ENCODE measurements at places on chromosomes 6 and 20.

- no peak for DNase-seq
Measured at GRCh38 chr6:143429970-143430369, 20.5 kb downstream of the ADAT2 start.

- DNase-seq: no peak
Measured at GRCh38 chr6:35765739-35766138, 10.7 kb upstream of the CLPSL2 start.

DNA sequence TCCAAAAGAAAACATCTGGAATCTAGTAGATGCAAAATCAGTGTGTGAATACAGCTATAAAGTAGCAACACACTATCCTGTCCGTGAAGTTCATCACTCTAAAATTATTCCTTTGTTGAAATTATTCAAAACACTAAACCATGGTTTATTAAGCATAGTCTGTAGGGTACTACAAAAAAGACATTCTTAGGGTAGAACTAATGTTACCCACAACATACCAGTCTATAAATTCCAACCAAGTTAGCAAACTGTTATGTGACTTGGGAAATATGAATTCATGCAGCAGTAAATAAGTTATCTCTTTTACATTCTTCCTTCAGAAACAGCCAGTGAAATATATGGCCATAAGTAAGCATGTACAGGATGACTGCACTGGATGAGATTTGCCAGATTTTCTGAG lies 580.3 kb upstream of the ADGRB3 start:
- no peak for DNase-seq

DNA sequence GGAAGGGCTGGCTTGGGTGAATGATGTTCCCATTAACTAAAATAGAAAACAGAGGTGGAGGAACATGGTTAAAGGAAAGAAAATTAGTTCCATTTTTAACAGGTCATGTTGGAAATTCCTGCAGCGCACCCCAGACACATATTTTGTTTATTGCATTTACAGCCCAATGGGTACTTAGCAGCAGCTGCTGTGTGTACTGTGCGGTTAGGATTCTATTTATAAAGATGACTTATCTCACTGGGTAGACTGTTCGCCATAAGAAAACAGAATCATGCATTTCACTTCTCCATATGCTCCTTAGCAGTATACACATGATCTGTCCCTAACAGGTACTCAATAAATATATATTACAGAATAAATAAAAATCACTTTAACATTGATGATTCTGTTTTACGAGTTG lies 135.8 kb downstream of the SLC35F1 start:
- no peak for DNase-seq

- no peak for DNase-seq
Measured at GRCh38 chr20:45323731-45324130, 15.6 kb upstream of the MATN4 start.

DNA sequence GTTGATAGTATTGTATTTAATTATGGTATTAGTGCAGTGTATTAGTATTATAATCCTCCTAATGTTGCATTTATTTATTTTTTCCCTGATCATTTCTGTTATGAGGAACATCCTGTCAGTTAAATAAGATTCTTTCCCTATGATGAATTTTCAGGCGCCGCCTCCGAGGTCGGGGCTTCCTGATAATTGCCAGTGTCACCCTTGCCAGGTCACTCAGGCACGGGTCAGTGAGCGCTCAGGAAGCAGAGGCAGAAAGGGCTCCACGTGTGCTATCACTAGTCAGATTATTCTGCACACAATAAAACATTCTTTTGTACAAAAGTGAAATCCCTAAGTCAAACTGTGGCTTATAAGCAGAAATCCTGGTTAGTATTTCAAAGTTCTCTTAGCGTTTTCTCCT lies 64.8 kb downstream of the TSHZ2 start:
- DNase-seq: no peak

DNA sequence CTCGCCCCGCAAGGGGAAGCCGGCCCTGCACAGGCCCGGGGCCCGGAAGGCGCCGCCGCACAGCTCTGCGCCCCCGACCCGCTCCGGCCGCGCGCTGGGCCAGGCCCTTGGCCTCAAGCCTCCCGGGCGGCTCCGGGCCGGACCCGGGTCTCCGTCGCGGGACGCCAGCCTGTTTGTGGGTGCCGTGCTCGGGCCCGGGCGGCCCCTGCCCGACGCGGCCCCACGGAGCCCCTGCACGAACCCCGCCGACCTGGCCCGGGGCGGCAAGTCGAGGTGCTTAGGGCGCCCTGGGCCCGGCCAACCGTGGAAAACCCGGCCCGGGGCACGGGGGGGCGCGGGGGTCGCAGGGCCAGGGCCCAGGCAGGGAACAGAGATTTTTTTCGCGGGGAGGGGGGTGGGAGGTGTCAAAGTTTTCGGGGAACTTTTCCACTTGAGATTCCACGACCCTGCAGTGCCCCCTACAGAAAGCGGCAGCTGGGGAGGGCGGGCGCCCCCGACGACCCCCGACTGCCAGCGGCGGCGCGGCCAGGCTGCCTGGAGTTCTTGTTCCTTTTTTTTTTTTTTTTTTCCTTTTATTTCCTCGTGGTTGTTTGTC lies 805 bp upstream of the STX16 start:
- DNase-seq: no peak

- no peak for DNase-seq
Measured at GRCh38 chr6:106379951-106380350, 19.4 kb downstream of the CRYBG1 start.

DNA sequence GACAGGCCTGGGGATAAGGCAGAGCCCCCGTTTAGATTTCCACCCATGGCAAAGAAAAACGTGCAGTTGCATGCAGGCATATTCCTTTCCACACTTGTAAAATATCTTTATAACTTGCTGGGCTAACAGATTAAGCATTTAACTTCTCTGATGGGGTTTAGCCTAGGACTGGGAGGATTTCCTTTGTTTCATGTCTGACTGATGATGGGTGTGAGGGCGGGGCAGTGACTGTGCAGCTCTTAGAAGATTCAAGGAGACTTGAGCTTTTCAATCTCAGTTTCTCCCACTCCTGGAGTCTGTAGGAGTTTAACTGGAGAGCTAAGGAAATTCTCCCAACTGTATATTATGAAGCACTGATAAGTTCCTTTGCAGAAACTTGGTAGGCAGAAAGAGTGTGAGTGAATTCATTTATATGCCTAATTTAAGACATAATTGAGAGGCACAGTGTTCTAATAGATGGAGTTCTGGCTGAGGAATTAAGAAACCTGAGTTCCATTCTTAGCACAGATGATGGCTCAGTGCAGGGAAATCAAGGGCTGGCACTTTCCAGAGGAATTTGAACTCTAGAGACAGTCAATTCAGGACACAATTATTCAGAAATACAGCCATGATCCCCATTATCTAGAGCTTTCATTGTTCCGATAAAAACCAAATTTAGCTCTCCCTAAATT lies 214.6 kb upstream of the CNR1 start:
- no peak for DNase-seq

DNA sequence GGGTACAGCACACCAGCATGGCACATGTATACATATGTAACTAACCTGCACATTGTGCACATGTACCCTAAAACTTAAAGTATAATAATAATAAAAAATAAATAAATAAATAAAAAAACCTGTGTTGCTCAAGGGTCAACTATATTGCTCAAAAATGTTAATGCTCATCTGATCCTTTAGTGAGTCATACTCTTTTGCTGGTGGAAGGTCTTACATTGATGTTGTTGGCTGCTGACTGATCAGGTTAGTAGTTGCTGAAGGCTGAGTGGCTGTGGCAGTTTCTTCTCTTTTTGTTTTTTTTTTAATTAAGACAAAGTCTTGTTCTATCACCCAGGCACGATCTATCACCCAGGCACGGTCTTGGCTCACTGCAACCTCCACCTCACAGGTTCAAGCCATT lies 29.6 kb upstream of the SMIM26 start:
- DNase-seq: no peak

DNA sequence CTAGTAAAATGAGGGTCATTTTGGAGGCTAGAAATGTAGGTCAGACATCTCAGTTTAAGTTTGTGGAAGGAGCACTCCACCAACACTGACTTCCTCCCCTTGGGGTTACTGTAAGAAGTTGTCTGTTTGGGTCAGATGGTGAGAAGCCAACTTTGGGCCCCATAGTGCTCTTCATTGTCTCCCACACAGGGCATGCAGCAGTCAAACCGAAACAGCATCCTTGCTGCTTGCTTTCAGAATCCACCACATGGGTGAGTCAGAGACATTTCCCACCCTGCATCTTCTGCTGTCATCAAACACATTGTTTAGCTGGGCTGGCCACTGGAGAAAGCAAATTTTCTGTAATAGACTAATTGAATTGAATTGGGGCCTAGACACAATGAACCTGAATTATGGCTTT lies 16.8 kb downstream of the IL17F start:
- DNase-seq: no peak

- DNase-seq: no peak
Measured at GRCh38 chr6:7786214-7786661, 60.3 kb downstream of the BMP6 start.

DNA sequence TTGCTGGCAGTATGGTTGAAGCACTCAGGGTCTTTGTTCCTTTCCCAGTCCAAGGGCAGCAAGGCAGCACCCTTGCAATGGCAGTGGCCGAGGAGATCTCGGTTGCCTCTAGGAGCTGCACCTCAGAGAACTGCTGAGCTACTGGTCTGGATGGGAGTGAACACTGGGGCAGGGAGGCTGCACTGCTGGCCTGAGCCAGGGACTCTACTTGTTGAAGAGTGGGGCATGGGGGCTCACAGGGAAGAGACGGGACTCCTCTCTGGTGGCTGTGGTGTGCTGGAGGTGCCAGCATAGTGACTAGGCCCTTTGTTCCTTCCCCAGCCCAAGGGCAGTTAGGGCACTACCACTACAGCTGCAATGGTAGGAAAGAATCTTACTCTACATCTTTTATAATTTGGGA lies 203.0 kb downstream of the ZDHHC14 start:
- no peak for DNase-seq

DNA sequence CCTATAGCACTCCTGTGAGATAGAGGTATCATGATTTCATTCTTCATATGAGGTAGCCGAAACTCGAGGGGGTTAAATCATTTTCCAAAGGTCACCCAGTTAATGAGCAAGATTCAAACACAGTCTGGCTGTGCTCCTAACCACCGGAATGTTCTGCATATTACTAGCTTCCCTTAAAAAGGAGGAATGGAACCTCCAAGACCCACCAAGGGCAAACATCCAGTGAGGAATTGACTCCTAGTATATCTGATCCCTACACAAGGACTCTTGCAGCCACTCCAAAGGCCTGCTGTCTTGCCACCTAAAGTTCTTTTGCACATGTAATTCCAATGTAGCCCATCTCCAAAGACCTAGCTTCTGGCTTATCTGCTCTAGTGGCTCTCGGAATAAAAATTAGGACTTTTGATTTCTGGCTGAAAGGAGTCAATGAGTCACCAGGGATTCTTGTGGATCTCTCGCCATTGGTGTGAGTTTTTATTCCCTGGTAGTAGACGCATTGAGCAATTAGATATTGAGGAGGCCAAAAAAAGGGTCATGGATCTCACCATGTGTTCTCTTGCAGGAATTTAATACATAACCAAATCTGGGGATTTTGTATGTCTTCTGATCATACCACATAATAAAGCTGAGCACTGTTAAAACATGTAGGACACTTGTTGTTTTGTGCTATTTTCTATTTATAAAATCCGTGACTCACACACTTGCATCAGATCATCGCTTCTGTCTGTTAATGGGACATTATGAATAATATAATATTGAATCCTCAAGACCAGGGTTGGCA lies 9.1 kb downstream of the BCAS1 start:
- no peak for DNase-seq

- no peak for DNase-seq
Measured at GRCh38 chr20:25254986-25255680, 7.2 kb downstream of the PYGB start.

- DNase-seq: no peak
Measured at GRCh38 chr6:152954443-152954842, 28.4 kb downstream of the FBXO5 start.

- DNase-seq: no peak
Measured at GRCh38 chr6:33723371-33724085, 12.0 kb upstream of the UQCC2 start.

GRCh38 chr20:35085477-35086225 lies 7.0 kb downstream of the TRPC4AP start:
- no peak for DNase-seq

DNA sequence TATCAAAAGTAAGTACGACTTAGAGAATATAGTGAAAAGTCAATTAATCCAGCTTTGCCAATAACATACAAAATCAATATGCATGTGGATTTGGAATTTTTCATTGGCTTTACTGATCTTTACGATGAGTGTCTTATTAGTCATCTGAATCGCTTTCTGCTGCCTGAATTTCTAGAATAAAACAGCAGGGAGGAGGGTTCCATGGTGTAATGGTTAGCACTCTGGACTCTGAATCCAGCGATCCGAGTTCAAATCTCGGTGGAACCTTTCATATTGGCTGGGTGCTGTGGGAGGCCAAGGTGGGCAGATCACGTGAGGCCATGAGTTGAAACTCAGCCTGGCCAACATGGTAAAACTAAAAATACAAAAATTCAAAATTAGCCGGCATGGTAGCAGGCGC lies 448.8 kb downstream of the RNF144B start:
- no peak for DNase-seq

DNA sequence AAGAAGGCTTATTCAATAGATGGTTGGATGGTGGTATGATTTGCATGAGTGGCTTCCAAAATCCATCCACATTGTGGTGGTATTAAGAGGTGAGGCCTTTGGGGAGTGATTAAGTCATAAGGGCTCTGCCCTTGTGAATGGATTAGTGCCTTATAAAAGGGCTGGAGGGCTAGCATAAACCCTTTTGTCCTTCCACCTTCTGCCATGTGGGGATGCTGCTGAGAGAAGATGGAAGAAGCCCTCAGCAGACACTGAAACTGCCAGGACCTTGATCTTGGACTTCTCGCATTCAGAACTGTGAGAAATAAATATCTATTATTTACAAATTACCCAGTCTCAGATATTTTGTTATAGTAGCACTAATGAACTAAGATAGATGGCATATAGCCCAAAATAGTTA lies 27.8 kb upstream of the SRPK1 start:
- peak; percentile 30 for DNase-seq

GRCh38 chr20:35468671-35469334 lies 13.4 kb downstream of the CEP250 start:
- no peak for DNase-seq

DNA sequence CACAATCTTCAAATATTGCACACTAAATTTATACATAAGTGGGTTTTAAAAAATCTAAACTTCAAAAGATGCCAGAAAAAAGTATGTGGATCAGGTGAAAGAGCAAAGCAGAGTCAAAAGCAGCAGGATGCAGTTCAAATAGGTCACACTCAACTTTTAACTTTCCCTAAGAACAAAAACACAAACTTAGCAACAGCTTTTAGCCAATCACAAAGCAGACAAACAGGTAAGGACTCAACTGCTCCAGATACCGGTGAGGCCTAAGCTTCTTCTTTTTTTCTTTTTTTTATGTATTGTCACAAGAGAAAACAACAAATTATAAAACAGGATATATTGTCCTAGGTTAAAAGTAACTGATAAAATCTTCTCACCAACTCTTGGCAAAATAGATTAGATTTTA lies 74.7 kb downstream of the SESN1 start:
- no peak for DNase-seq

GRCh38 chr20:11278461-11278860 lies 604.7 kb upstream of the JAG1 start:
- no peak for DNase-seq

- no peak for DNase-seq
Measured at GRCh38 chr6:129662980-129663431, 47.0 kb downstream of the ARHGAP18 start.

All from NCI-H524 treated with DMSO at 0.1 percent for 48 hours (cell line).